ENCODE measurements at places on chromosomes 1 and 21. TPM values are rescaled to one million over a fixed set of nuclear protein-coding genes. Genes with fewer than 3 reads are reported as not detected.

GRCh38 chr1:1075148-1075935 is 1.2 kb upstream of the RNF223 start:
- no peak for DNase-seq
- no peaks in the 10 kb centered on the region for H3K36me3 ChIP-seq
- H3K27me3 ChIP-seq, result no peaks in the 10 kb centered on the region
- no peak overlapping the region for H3K27ac ChIP-seq
- H3K4me3 ChIP-seq, result no peak overlapping the region

The ALPL gene
- total RNA-seq, result 2.2 TPM

DNA sequence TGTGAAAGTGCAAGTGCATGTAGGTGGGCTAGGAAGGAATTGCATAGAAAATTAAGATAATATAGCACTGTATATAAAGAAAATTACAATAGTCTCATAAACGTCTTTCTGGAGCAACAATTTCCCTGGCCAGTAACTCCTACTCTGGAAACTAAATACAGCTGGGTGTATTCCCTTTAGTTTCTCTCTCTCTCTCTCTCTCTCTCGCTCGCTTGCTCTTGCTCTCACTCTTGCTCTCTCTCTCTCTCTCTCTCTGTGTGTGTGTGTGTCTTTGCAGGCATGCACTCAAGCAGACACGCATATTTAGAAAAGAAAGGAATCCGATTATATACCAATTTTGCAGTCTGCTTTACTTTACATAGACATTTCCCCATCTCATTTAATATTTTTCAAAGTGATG is 14.7 kb downstream of the S100A10 start:
- H3K4me3 ChIP-seq, result no peak overlapping the region
- no peak for DNase-seq
- no peak overlapping the region for H3K27ac ChIP-seq
- peaks cover 58% of the 10 kb centered on the region for H3K4me1 ChIP-seq
- no peaks in the 10 kb centered on the region for H3K27me3 ChIP-seq
- no peaks in the 10 kb centered on the region for H3K36me3 ChIP-seq

The RTCA gene
- 38.9 TPM for total RNA-seq

The UTS2 gene
- total RNA-seq, result not detected

DNA sequence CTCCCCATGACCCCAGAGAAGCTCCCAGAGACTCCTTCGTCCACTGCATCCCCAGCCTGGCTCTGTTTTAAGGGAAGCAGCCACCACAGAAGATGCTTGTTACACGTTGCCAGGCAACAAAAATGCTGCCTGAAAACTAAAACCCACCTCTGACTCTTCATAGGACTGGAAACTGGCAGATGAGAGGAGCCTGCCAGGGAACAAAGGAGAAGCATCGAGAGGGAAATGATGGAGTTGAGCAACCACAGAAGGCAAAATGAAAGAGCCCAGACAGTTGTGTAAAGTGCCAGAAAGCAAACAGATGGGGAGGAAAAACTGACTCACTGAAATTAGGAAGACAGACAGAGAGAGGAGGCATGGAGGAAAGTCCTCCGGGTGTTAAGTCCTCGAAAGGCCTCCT is 118.4 kb downstream of the KCNN3 start:
- peak; percentile 43 for DNase-seq
- H3K4me3 ChIP-seq, result no peak overlapping the region
- H3K36me3 ChIP-seq, result no peaks in the 10 kb centered on the region
- peaks cover 5% of the 10 kb centered on the region for H3K27me3 ChIP-seq

The KCNK1 gene
- 16.1 TPM for total RNA-seq

- H3K27me3 ChIP-seq, result no peaks in the 10 kb centered on the region
- no peak overlapping the region for H3K27ac ChIP-seq
- H3K4me3 ChIP-seq, result no peak overlapping the region
- H3K36me3 ChIP-seq, result no peaks in the 10 kb centered on the region
- DNase-seq, result no peak
These were observed 53.6 kb upstream of the CTPS1 start for GRCh38 chr1:40925834-40926410.

DNA sequence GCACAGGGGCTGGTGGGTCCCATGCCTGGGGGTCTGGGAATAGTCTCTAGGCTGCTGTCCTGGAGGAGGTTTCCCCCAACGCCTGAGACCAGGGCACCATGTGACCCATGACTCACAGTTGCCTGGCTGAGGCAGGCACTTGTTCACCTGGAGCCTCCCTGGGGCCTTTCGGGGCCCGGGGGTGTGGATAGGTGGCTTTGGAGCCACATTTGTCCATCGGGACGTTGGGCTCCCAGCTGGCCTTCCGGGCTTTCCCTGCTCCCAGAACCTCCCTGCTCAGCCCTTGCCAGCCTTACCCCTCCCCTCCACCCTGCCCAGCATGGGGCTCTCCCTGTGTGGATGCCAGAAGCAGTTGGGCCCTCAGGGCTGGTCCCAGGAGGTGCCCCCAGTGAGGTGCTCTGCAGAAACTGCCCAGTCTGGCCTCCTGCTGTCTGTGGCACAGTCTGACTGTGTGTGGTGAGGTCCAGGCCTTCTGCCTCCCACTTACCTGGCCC is 14.2 kb downstream of the COL6A1 start:
- H3K27ac ChIP-seq, result peak overlapping the region; percentile 43
- peak; percentile 52 for DNase-seq
- H3K4me1 ChIP-seq, result peaks cover 11% of the 10 kb centered on the region
- no peak overlapping the region for H3K4me3 ChIP-seq

The C1orf185 gene
- total RNA-seq, result not detected

The TMEM52 gene
- 3.6 TPM for total RNA-seq

The ZBTB8B gene
- total RNA-seq, result 0.36 TPM

- no peaks in the 10 kb centered on the region for H3K27me3 ChIP-seq
- no peak overlapping the region for H3K4me3 ChIP-seq
- no peaks in the 10 kb centered on the region for H3K36me3 ChIP-seq
- peaks cover 30% of the 10 kb centered on the region for H3K4me1 ChIP-seq
These were observed 73.0 kb downstream of the DHRS3 start for GRCh38 chr1:12544992-12545391.

The TDRD5 gene
- total RNA-seq, result not detected

The S100A4 gene
- 101 TPM for total RNA-seq

The MAP1LC3C gene
- total RNA-seq, result 0.27 TPM

The PDZK1 gene
- 44.9 TPM for total RNA-seq

The ALX3 gene
- total RNA-seq, result 1.6 TPM

GRCh38 chr1:224880593-224881307 is 48.7 kb upstream of the DNAH14 start:
- H3K36me3 ChIP-seq, result no peaks in the 10 kb centered on the region
- peak overlapping the region; percentile 60 for H3K27ac ChIP-seq
- H3K4me3 ChIP-seq, result no peak overlapping the region

GRCh38 chr21:36828891-36829515 is 130.1 kb downstream of the SIM2 start:
- H3K27me3 ChIP-seq, result no peaks in the 10 kb centered on the region
- H3K4me3 ChIP-seq, result no peak overlapping the region
- no peak for DNase-seq
- H3K27ac ChIP-seq, result no peak overlapping the region
- H3K4me1 ChIP-seq, result no peaks in the 10 kb centered on the region

GRCh38 chr1:38783640-38784229 is 75.8 kb downstream of the RRAGC start:
- peaks cover 36% of the 10 kb centered on the region for H3K27me3 ChIP-seq
- DNase-seq, result peak; percentile 23
- no peak overlapping the region for H3K27ac ChIP-seq
- no peaks in the 10 kb centered on the region for H3K36me3 ChIP-seq
- no peak overlapping the region for H3K4me3 ChIP-seq
- no peaks in the 10 kb centered on the region for H3K4me1 ChIP-seq

The GJC2 gene
- 0.80 TPM for total RNA-seq

DNA sequence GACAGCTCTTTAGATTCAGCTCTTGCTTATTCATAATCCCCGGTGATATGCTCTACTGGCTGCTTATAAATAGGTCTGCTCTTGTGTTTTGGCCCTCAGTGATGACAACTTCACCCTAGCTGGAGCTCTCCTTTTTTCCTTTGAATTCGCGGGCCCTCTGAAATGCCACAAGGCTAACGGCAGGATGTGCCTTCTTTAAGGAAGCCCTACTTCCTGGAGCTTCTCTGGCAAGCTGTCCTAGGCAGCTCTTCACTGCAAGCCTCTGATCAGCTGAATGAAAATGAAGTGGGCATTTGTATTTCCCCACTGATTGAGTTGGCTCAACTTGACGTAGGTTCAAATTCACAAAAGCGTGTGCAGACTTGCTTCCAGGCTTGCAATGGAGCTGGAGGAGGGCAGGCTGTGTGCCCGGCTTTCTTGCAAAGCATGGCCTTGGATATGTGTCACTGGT is 22.2 kb downstream of the SGIP1 start:
- no peak overlapping the region for H3K27ac ChIP-seq
- no peaks in the 10 kb centered on the region for H3K4me1 ChIP-seq
- no peak overlapping the region for H3K4me3 ChIP-seq
- no peaks in the 10 kb centered on the region for H3K27me3 ChIP-seq

DNA sequence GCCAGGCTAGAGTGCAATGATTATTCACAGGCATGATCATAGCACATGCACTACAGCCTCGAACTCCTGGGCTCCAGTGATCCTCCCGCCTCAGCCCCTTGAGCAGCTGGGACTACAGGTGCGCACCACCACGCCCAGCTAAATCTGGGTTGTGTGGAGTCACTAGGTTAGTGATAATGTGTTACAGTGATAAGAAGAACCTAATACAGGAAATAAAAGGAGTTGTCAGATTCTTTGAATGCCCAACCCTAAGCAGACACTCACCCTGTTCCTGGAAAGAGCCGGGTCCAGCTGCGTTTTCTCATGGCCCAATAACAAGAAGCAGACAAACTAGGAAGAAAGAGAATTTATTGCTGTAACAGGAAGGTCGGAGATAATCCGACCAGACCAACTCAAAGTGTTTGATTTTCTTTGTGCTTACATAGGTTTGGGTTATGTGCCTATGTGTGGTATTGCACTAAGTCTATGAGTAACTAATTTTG is 8.8 kb downstream of the IFNGR2 start:
- H3K36me3 ChIP-seq, result no peaks in the 10 kb centered on the region
- peaks cover 23% of the 10 kb centered on the region for H3K4me1 ChIP-seq

GRCh38 chr1:14894811-14895560 is 258.6 kb upstream of the TMEM51 start:
- DNase-seq, result no peak
- H3K36me3 ChIP-seq, result no peaks in the 10 kb centered on the region
- no peak overlapping the region for H3K27ac ChIP-seq
- peaks cover 5% of the 10 kb centered on the region for H3K4me1 ChIP-seq
- no peak overlapping the region for H3K4me3 ChIP-seq

- H3K4me3 ChIP-seq, result no peak overlapping the region
- H3K27ac ChIP-seq, result no peak overlapping the region
- H3K27me3 ChIP-seq, result no peaks in the 10 kb centered on the region
- no peak for DNase-seq
These were observed 3.8 kb downstream of the CELSR2 start for GRCh38 chr1:109252893-109253802.

The OR2T11 gene
- not detected for total RNA-seq

- DNase-seq, result no peak
- H3K4me3 ChIP-seq, result no peak overlapping the region
- no peaks in the 10 kb centered on the region for H3K36me3 ChIP-seq
- no peaks in the 10 kb centered on the region for H3K27me3 ChIP-seq
- H3K27ac ChIP-seq, result no peak overlapping the region
- peaks cover 6% of the 10 kb centered on the region for H3K4me1 ChIP-seq
These were observed 49.8 kb downstream of the EPHB2 start for GRCh38 chr1:22760455-22760854.

DNA sequence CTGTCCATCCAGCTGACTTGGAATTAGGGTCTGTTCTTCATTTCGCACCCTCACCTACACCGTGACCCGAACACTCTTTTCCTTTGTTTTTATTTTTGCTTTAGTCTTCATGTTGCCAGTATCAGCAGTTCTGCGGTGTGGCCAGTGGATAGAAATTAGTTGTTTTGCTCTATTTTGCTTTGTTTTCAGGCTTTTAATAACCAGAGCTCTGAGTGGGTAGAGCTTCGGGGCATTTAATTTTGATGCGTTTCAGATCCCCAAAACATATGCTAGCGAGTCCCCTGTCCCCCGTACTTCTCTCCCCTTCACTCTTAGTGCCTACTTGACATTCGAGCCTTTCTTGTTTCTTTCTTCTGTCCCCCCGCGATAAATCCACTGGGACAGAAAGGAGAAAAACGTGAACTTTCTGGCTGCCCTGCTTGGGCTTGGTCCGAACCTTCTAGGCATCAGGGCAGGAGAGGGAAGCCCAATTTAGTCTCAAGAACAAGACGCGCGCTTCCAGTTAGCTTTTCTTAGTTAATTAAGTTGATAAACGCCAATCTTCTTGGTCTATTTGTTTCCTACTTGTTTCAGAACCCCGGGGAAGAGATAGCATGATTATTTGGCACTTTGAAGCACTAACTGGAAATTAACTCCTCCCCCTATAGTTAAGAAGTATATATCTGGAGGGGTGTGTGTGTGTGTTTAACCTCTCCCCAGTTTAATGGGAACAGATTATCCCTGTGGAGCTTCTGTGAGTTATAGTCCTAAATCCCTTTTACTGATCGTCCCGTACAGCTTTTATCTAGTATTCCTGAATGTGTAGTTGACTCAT is 839 bp downstream of the SWT1 start:
- H3K27ac ChIP-seq, result peak overlapping the region; percentile 89
- peak; percentile 23 for DNase-seq
- peaks cover 22% of the 10 kb centered on the region for H3K4me1 ChIP-seq
- H3K36me3 ChIP-seq, result no peaks in the 10 kb centered on the region
- H3K4me3 ChIP-seq, result peak overlapping the region; percentile 68

The RIIAD1 gene
- total RNA-seq, result 7.9 TPM

The CDC7 gene
- 8.0 TPM for total RNA-seq

The DCST1 gene
- total RNA-seq, result not detected

DNA sequence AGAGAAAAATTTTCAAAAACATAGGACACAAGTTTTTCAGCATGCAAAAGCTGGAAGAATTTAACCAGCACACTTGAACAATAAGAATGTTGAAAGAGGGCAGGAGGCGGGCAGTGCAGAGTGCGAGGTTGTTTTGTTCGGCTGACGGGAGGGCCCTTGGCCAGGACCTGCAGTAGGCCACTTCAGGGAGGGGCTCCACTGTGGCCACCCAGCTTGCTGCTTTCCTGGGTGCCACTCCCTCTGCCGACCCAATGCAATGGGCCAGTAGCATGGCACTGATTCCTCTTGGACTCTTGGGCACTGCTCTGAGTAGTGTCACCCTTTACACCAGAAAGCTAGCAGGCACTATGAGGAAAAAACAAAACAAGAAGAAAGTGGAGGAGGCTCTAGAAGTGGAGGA is 92.9 kb downstream of the SNRPE start:
- H3K36me3 ChIP-seq, result no peaks in the 10 kb centered on the region
- H3K4me3 ChIP-seq, result no peak overlapping the region
- no peaks in the 10 kb centered on the region for H3K27me3 ChIP-seq

DNA sequence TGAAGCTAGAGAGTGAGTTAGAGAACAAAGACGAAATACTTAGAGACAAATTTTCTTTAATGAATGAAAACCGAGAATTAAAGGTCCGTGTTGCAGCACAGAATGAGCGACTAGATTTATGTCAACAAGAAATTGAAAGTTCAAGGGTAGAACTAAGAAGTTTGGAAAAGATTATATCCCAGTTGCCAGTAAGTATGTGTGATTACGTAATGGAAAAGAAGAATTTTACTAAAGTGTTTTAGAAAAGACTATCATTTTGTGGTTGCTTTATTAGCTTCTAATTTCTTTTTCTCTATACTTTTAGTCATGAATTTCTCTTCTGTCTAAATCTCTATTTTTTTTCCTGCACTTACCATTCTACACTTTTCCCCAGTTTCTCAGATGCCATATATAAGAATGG is 26.7 kb downstream of the CCDC18 start:
- no peak overlapping the region for H3K4me3 ChIP-seq
- DNase-seq, result no peak
- no peaks in the 10 kb centered on the region for H3K36me3 ChIP-seq
- H3K27me3 ChIP-seq, result no peaks in the 10 kb centered on the region
- no peak overlapping the region for H3K27ac ChIP-seq

Measured in hepatocyte (in vitro differentiated cells).